ENCODE measurements at places on chromosomes 16 and 17.

GRCh38 chr16:85235991-85236817, 123.9 kb upstream of the CIBAR2 start:
- no peak for DNase-seq

DNA sequence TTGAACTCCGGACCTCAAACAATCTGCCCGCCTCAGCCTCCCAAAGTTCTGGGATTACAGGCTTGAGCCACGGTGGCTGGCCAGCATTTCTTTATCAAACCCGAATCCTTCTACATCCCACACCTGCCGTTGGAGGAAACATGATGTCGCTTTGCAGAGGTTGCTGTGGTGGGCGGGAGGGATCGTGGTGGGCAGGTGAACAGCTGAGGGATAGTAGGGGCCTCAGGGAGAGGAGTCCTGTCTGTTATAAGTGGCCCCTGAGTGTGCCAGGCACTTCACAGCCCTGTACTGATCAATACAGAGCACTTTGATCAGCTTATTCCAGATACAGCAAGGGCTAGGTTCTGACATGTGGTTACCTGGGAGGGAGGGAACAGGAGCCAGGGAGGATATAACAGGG, 76.5 kb downstream of the CYLD start:
- DNase-seq = no peak

- no peak for DNase-seq
These were observed 606.4 kb upstream of the CDH8 start for GRCh38 chr16:62642677-62643076.

GRCh38 chr16:3945751-3946603, 65.5 kb upstream of the CREBBP start:
- DNase-seq = no peak

DNA sequence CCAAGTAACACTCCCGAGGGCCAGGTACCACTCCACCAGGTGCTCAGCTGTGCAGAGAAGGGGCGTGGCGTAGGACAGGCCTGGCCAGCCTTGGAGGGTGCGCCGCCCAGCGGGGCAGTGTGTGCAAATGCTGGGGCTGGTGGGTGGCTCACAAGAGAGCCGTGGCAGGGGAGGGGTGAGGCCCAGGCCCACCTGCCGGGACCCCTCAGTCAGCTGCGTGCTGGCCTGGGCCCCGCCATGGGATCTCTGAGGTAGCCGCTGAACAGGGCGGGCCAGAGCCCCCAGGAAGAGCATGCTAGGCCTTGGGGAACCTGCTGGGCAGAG, 8.8 kb downstream of the TPSG1 start:
- no peak for DNase-seq

- DNase-seq = no peak
These were observed 210.5 kb downstream of the IRX3 start for GRCh38 chr16:54076006-54076504.

All from midbrain (tissue), 1 donor.